ENCODE measurements at places on chromosomes 6 and 20.

GRCh38 chr6:131640100-131640499 lies 3.0 kb downstream of the ENPP3 start:
- DNase-seq, result no peak

- DNase-seq, result peak; percentile 89
Observed at GRCh38 chr6:82144007-82144851, 103.3 kb downstream of the IBTK start.

DNA sequence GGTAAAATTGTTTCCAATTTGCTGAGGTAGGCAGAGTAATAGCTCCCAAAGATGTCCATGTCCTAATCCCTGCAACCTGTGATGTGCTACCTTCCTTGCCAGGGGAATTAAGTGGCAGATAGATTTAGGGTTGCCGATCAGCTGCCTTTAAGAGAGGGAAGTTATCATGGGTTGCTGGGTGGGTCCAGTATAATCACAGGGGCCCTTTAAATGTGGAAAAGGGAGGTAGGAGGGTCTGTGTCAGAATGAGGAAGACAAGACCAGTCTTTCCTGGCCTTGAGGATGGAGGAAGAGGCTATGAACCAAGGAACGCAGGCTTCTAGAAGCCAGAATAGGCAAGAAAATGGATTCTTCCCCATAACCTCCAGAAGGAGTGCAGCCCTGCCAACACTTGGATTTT lies 50.7 kb downstream of the CTCFL start:
- DNase-seq, result no peak

DNA sequence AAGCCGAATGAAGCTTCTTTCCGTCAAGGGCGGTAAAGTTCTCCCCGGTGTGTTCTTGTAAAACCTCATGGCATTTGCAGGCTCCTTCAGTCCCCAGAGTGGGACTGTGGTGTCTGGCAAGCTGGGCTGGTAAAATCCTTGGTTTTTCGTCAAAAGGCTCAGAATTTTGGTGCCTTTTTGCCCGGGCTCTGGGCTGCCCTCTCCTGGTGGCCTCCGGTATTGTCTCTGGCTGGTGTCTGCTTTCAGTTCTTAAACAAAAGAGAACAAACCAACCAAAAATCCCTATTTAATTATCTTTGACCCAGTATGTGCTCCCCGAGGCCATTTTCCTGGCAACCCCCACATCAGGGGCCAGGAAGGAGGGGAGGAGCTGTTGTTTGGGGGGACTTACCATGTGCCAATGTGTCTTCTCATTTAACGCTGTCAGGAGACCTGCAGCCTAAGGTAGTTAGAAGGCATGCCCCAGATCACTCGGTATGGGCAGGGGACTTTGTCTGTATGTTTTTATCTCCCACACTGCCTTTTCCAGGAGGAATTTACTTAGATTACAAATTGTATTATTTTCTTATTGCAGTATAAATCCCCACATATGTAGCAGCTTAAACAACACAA lies 11.1 kb downstream of the CDH4 start:
- no peak for DNase-seq

GRCh38 chr20:9071976-9072726 lies 3.3 kb downstream of the PLCB4 start:
- DNase-seq, result no peak

GRCh38 chr6:162957062-162957461 lies 229.3 kb downstream of the PACRG start:
- no peak for DNase-seq

DNA sequence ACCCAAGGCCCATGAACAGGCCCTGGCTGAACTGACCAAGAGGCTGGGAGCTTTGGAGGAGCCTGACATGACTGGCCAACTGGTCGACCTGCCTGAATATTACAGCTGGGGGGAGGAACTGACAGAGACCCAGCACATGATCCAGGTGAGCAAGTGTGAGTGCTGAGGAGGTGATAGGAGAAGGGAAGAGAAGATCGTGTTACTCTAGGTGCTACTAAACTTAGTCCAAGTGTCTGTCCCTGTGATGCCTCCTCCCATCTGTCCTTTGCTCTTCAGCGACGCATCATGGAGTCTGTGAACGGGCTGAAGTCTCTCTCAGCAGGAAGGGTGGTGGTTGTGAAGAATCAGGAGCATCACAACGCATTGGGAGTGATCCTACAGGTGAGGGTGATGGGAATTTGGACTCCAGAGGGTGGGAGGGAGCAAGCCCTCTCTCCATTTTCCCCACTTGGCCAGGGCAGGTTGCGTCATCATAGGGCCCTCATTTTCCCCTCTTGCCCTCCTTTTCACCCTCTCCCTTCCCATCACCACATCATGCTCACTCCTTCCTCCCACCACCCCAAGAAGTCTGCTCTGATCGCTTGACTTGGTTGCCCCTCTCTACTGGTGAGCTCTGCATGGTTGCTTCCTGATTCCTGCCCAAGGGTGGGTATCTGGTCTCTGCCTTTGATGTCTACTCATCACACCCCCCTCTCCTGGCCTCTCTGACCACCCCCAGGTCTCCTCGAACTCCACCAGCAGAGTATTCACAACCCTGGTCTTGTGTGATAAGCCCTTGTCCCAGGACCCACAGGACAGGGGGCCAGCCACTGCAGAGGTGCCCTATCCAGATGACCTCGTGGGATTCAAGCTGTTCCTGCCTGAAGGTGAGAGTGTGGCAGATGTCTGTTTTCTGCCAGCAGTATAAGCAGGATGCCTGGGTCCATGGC lies 4.7 kb downstream of the DXO start:
- no peak for DNase-seq

DNA sequence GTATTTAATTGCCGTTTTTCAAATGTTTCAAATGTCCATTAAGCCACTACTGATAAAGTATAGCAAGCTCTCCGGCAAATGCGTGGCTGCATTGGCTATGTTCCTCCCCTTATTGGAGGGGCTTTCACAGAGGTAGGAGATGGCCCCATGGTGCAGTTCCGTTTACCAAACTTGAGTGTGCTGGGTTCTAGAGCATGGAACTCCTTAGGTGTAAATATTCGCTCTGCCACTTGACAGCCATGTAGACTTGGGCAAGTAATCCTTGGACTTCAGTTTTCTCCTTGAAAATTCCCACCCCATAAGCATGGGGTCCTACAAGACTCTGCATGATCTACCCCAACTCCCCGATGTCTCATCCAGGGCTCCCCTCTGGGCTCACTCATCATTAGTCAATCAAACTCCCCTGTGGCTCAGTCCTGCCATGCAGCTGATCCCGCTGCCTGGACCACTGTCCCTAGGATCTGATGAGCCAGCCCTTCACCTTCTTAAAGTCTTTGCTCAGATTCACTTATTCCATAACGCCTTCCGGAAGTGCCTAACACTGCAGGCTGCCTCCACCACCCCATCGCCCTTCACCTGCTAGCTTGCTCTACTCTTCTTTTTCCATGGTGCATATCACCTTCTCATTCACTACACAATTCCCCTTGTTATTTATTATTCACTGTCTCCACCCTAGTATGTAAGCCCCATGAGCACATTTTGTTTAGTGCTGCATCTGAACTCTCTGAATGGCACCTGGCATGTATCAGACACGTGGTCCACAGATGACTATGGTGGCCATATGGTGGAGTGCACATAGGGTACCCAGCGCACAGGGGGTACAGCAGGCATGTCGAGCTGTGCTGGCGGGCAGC lies 18.8 kb downstream of the PRR18 start:
- DNase-seq, result no peak

- DNase-seq, result no peak
Observed at GRCh38 chr6:112478036-112478435, 130.9 kb downstream of the RFPL4B start.

DNA sequence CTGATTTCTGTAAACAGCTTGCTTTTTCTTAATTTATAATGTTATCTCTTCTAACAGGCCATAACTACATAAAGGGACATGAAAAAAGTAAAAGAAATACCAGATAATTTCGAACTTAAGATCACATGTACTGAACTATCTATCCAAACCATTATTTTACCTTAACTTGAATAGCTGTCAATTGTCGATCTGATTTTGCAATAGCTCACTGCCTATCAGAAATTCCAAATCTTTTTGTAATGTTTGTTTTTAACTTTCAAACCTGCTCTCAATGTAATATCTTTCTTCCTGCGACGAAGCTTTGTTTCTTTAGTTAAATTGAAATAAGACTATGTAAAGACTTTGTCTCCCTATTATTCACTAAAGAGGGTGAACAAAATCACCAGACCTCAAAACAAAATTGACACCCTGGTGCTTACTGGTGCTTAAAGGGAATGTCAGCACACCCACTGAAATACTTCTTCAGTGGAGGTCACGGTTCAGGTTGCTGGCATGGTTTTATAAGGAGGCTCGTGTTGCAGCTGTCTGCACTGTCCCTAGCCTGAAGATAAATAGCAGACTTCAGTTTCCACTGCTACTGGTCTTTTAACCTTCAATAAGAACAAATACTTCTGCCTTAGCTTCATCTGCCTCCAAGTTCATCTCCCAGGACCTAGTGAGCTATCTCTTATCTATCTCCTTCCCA lies 117.5 kb upstream of the QKI start:
- DNase-seq, result no peak

- DNase-seq, result no peak
Observed at GRCh38 chr6:15569035-15569995, 93.5 kb downstream of the DTNBP1 start.

DNA sequence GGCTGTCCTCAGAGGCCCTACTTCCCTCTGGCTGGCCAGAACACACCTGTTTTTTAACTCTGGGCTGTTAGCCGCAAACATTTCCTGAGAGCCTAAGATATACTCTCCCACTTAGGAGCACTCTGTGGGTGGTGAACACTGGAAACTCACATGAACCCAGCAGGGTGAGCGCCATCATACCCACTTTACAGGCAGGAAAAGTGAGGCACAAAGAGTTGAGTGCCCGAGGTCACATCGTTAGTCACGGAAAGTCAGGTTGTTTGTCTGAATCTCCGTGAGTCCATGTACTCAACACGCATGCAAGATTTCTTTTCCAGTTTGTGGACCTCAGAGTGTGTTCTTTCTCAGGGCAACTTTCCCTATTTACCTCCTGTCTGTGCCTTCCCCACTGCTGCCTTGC lies 1.9 kb downstream of the BAK1 start:
- no peak for DNase-seq

Data from epithelial cell of prostate (primary cell).